ENCODE measurements at places on chromosomes 3 and 15. TPM values are rescaled to one million over a fixed set of nuclear protein-coding genes. Genes with fewer than 3 reads are reported as not detected.

Gene SLC49A4
- total RNA-seq = 10.0 TPM

Gene HDC
- total RNA-seq = not detected

Gene SLC22A14
- total RNA-seq = under 0.01 TPM

Gene RETNLB
- not detected for total RNA-seq

Gene GRAMD1C
- total RNA-seq = 30.3 TPM

Gene FILIP1L
- 24.9 TPM for total RNA-seq

Gene EFCC1
- total RNA-seq = 5.2 TPM
